Osteocyte (in vitro differentiated cells): ENCODE measurements at places on chromosomes 6 and 20. TPM values are rescaled to one million over a fixed set of nuclear protein-coding genes. Genes with fewer than 3 reads are reported as not detected.

Gene MTHFD1L
- total RNA-seq = 63.2 and 67.0 TPM in 2 replicates

Gene HTR1B
- total RNA-seq = 11.4 and 13.3 TPM in 2 replicates

Gene EDN3
- total RNA-seq = not detected in 2 replicates

Gene MEP1A
- total RNA-seq = not detected in 2 replicates

Gene LAMA4
- 209 and 220 TPM in 2 replicates for total RNA-seq

Gene FYN
- total RNA-seq = 121 and 142 TPM in 2 replicates

Gene MAP1LC3A
- 60.5 and 67.2 TPM in 2 replicates for total RNA-seq

Gene PACRG
- total RNA-seq = 1.2 and 3.2 TPM in 2 replicates

Gene SYTL3
- 0.31 and 0.48 TPM in 2 replicates for total RNA-seq

Gene GPR63
- 0.31 and 0.48 TPM in 2 replicates for total RNA-seq

DNA sequence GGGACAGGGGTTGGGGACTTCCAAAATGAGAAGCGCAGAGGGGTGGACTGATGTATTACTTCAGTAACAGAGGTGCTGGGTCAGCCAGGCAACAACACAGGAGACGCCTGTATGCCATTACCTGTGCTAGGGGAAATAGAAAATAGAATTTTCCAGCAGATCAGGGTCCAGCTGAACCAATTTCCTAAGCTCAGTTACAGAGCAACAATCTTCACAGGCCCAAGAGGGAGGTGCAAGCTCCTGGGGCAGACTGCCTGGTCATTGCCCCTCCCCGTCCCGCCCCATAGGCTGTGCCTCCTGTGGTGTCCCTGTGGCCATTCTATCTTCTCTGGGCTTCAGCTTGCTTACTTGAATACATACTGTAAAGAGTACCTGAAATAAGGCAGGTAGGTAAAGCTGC lies 3.7 kb downstream of the KCNK5 start:
- DNase-seq = no peak

- DNase-seq = no peak
Measured at GRCh38 chr6:87993356-87993755, 54.3 kb upstream of the SPACA1 start.

DNA sequence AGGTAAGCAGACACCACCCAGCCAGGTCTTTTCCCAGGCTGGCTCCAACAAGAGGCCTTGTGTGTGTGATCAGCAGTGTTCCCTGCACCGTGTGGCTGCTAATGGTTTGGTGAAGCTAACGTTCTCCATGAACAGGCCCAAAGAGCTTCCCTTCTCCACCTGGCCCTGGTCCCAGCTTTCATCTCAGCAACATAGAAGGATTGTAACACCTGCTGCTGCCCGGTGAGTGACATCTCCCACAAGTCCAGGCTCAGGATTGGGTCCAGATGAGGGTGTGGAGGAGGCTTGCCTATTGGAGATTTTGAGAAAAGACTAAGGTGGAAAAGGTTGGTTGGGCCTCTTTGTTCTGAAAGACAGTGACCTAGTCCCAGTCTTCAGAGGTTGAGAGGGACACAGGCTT lies 89.6 kb downstream of the TMEM242 start:
- no peak for DNase-seq

GRCh38 chr6:48183811-48184605 lies 73.0 kb upstream of the PTCHD4 start:
- DNase-seq = no peak

DNA sequence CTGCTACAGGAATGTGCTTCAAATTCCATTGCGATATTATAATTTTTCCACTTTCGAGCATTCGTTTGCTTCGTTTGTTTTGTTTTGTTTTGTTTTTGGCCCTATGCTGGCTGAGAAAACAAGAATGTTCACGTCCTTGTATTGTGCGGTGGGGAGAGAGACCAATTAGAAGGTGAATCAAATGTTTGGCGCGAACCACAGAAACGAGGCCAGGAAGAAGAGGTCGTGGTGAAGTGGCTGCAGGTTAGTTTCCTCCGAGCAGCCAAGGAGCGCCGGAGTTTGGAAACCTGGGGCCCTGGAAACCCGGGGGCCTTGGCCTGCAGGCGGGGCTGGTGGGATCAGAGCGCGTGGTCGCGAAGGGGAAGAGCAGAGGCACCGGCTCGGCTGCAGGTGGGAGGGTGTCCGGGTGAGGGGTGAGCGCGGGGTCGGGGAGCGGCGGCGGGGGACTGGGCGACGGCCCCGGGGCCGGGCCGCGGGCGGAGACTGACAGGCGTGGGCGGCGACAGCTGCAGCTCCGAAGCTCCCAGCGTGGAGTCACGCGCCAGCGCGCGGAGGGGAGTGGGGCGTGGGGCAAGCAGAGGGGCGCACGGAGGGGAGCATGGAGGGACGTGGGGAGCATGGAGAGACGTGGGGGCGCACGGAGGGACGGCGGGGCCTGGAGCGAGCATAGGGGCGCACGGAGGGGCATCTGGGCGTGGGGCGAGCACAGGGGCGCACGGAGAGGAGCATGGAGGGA lies 141.5 kb upstream of the PDE10A start:
- no peak for DNase-seq

DNA sequence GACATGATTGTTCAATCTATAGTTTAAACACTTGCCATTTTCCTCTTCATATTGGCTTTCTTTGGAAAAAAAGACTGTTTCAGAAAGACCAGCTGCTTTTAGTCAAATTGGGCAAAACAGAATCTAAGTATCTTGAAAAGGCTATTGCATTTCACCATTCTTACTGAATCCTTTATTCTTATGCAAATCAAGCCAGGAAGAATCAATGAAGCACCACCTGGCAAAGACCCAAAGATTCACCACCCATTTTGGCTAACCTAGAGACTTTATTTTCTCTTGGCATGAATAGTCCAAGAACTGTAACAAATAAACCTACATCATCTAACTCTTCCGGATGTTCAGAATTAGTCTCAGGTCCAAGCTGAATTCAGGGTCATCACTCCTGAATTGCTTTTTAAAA lies 71.3 kb upstream of the EYA4 start:
- no peak for DNase-seq

DNA sequence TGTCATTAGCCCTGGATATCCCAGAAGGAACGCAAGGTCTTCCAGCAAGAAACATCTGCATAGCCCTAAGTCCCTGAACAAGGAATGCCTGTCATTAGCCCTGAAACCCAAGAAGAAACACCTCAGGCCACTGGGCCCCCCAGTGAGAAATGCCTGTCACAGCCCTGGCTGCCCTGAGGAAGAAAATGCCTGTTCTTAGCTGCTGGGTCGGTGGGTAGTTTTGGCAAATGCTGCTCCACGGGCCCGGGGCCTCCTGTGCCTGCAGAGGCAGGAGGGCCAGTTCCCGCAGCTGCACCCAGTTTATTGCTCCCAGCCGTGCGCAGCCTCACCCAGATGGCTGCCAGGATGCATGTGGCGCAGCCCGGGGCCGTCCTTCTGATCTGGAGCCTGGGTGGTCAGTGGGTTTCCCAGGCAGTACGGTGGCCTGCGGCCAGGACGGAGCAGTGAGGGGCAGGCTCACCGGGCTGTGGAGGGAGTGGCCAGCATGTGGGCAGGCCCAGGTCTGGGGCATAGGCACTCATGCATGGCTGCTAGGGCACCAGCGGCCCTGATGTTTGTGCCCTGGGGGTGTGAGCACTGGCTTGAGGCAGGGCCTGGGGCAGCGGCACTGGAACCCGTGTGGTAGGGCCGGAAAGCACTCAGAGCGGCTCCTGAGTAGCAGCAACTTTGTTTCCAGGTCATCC lies 219.0 kb downstream of the ERMARD start:
- DNase-seq = peak; percentile 80

- no peak for DNase-seq
Measured at GRCh38 chr6:104789770-104790190, 69.9 kb downstream of the HACE1 start.

GRCh38 chr6:151551223-151551857 lies 57.5 kb downstream of the CCDC170 start:
- DNase-seq = no peak

- DNase-seq = no peak
Measured at GRCh38 chr6:111185954-111186353, 98.7 kb downstream of the SLC16A10 start.

DNA sequence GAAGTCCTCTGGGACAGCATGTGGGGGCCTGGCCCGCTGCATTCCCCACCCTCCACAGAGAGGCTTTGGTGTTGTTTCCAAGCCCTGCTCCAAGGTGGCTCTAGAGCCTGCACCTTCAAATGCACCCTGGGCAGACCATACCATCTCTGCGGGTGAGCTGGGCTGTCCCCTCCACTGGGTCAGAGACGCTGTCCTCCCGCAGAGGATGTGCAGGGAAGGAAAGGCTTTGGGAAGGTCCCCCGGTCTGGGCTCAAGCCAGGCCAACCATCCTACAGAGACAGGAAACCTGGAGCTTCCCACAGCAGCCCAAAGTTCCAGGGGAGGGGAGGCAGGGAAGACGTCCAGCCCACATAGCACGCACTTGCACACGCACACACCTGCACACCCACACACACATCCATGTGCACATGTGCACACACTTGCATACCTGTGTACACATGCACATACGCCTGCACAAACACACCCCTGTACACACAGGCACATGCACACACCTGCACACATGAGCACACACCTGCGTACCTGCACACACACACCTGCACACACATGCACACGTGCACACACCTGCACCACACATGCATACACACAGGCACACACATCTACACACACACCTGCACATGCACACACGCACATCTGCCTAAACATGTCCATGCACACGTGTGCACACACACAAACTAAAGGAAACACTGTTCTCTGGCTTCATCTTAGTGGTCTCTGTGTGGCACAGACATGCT lies 155.4 kb downstream of the ERMARD start:
- DNase-seq = no peak

DNA sequence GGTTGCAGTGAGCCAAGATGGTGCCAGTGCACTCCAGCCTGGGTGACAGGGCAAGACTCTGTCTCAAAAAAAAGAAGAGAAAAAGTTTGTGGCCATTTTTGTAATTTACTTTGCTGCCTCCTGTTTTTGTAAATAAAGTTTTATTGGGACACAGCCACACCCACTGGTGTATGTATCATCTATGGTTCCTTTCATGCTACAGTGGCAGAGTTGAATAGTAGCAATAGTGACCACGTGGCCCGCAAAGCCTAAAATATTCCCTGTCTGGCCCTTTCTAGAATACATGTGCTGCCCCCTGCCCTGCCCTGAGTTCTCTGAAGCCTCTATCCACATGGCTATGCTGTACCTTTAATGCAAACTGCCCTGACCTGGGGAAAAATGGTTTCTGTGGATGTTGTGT lies 75.3 kb upstream of the ZNF133 start:
- no peak for DNase-seq

GRCh38 chr6:161139766-161140553 lies 133.9 kb downstream of the AGPAT4 start:
- no peak for DNase-seq

GRCh38 chr6:147633191-147633590 lies 124.7 kb downstream of the SAMD5 start:
- DNase-seq = no peak

- DNase-seq = no peak
Measured at GRCh38 chr6:142381845-142382378, 80.1 kb downstream of the ADGRG6 start.

GRCh38 chr20:4886771-4887527 lies 114.4 kb downstream of the SLC23A2 start:
- no peak for DNase-seq
